GM12864 (cell line): ENCODE measurements at places on chromosomes 3 and 15.
A peak's percentile ranks its signal among the peaks of the same experiment; 100 is the strongest.

DNA sequence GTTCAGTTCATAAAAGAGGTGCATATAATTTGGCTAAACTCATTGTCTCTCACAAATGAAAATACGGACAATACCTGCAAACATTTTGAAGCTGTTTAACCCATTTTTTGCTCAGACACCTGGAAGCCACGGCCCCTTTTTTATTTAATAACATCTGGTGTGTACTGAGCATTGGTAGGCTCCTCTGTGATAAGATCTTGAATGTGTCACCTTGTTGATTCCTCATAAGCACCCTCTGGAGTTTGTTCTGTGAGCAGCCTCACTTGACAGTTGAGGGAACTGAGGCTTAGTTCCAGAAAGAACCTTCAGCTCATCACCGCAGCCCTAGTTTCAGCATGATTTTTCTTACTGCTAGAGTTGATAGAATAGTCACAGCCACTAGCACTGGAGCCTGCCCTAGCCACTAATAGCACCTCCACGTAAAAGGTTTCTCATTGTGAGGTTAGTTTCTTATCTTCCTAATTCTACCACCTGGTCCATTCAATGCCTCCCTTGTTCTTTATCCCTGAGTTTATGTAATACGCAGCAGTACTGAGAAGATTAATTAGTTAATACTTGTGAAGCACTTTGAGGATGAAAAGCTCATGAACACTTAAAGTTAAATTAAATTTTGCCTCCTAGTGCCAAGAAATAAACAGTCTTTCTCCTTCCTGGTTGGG lies 71.9 kb downstream of the ITPR1 start:
- DNase-seq, result no peak

DNA sequence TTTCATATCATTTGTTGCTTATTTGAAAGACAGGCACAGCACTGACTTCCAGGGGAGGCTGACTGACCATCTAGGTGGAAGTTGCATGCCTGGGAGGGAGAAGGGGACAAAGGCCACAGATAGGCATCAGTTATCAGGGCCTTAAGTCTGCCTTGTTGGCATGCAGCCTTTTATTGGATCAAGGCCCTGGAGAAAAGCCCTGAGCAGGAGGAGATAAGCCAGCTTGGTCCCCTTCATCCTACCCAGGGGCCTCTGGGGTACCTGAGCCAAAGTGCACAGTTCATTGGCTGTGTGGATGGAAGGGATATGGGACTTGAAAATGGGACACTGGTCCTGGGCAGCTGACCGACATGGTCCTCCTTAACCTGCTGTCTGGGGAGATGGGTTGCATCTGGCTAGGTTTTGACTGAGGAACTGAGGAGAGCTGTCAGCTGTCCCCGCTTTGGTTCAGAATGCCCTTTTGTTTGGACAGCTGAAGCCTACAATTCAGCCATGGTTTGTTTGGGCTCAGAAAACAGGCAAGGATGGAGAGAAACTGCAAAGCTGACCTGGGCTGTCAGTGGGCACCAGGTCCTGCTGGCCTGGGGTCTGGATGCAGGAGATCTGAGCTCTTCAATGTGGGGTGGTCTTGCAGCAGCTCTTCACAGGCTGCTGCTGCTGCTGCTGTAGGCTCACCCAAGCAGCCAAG lies 60.0 kb downstream of the FLNB start:
- no peak for DNase-seq

DNA sequence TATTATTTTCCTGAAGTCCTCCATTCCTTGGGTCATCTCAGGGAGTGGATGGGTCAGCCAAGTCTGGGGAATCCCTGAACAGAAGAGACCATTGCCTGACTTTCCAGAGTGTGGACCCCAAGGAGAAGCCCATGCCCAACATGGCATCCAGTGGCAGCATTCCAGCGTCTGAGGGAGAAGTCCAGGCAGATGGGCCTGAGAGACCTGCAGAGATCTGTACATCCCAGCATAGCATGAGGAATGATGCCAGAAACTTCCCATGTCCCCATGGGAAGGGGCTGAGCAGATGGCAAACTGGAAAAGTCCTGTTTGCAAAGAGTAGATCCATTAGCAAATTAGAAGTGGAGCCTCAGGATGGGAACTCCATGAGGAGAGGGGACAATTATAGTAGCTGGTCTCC lies 17.6 kb upstream of the COLQ start:
- DNase-seq, result no peak

DNA sequence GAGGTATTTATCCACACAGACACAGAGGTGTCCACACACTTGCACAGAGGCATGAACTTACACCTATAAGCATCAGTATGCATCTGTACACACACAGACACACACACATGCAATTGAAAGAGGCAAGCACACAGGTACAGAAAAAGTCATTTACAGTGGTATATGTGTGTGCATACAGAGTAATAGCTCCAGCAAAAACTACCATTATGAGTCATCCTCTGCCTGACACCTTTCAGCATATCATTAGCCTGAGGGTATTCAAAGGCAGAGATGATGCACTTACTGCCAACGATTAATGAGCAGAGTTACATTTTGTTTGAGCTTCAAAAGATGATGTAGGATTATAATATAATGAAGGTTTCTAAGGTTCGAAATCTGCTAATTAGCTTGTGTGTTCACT lies 100.3 kb upstream of the TPRG1 start:
- DNase-seq, result no peak

DNA sequence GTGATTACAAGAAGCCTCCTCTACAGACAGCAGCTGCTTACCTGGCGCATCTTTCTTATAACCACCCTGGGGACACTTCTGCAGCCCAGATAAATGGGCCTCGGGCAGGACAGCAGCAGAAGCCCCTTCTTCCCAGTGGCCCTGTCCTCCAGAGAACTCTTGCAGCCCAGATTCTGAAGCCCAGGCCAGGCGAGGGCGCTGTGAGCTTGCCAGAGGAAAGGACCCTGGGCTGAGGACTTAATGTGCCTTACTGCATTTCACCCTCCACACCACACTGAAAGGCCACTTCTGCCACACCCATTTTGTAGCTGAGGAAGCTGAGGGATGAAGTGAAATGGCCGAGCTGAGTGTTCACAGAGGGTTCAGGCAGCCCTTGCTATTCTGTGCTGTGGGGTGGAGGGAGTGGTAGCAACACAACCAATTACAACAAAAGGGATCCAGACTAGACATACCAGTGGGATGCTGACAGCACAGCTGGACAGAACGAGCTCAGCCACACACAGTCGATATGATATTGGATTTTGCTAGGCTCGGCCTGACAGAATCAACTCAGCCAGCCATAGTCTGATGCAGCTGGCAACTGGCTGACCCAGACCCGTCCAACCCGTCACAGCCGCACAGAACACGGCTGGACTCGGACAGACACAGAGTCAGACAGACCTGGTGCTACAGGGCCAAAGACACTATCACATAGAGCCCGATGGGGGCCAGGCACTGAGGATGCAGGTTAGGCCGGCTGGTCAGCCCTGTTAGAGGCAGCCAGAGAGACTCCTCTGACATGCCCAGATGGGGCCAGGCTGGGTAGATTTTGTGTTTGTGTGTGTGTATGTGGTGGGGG lies 7.3 kb downstream of the ACOX2 start:
- no peak for DNase-seq

DNA sequence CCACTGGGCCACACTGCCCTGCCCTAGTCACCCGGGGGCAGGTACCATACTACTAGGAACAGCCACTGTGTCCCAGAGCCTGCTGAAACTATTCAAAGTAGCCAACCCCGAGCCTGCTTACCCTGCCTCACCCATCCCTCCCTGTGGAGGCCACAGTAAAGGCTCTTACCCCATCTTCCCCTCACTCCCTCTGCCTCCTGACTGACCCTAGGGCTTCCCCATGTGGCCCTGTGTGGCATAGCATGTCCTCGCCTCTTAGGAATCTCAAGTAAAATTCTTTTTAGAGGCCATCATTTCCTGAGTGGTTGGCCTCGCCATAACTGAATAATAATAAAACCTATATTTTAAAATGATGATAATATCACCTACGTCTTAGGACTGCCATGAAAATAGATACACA lies 112.2 kb upstream of the SLC6A11 start:
- DNase-seq, result no peak

DNA sequence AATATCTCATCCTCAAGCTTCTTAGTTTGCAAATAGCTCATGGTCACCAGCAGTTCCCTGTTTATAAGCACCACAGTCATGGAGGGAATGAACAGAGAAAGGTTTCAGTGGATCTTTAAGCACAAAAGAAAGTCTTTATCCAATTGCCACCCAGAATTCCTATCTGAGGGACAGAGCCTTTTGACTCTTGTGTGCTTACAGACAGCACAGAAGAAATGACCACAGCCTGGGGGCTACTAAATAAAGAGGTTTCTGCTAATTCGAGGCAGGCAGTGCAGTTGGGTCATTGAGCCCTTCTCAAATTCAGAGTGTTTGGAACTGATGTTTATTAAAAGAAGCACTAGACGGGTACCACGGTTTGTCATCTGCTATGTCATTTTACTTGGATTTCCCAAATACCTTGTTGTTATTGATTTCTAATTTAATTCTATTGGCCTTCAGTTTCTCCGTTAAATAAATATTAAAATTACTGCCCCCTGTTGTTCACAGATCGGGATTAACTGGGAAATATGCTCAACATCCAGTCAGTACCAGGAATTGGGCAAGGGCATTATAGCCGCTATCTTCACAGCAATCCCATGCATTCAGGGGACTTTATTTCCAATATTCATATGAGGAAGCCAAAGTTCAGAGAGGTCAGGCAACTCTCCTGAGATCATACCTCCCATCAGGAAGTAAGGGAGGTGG lies 3.6 kb downstream of the PRICKLE2 start:
- DNase-seq, result no peak

GRCh38 chr15:52139599-52140462 lies 27.3 kb upstream of the BCL2L10 start:
- peak; percentile 29 for DNase-seq

DNA sequence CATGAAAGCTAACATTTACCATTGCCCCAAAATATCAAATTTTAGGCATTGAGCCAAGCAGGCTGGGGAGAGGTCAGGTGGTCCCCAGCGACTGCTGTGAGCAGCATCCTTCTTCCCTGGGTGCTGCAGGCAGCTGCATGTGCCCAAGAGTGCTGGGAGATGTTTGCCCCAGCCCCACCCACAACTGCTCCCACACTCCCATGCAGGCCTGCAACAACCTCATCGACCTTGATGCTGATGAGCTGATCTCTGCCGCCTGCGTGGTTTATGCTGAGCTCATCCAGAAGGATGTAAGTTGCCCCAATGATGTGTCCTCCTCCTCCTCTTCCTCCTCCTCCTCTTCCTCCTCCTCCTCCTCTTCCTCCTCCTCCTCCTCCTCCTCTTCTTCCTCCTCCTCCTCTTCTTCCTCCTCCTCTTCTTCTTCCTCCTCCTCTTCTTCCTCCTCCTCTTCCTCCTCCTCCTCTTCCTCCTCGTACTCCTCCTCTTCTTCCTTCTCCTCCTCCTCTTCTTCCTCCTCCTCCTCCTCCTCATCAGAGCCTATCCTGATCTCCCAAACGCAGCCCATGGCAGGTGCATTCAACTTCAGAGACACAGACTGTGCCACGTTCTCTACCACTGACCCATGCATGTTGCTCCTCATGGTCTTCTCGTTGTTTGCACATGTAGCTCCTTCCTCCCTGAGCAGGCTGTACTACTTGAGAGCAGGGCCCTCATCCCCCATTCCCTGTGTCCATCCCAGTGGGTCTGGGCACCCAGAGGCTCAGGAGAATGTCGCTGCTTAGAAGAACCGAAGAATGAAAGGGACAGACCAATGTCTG lies 15.1 kb downstream of the TBC1D21 start:
- DNase-seq, result no peak

GRCh38 chr15:71761649-71762048 lies 48.7 kb upstream of the NR2E3 start:
- DNase-seq, result no peak

- DNase-seq, result no peak
Measured at GRCh38 chr15:59405079-59405478, 32.4 kb upstream of the MYO1E start.

GRCh38 chr3:44974416-44974815 lies 1.6 kb downstream of the ZDHHC3 start:
- no peak for DNase-seq

GRCh38 chr3:134618478-134619300 lies 32.1 kb downstream of the KY start:
- no peak for DNase-seq

- peak; percentile 25 for DNase-seq
Measured at GRCh38 chr15:42608110-42608531, 32.7 kb downstream of the STARD9 start.

- no peak for DNase-seq
Measured at GRCh38 chr15:37015451-37015850, 84.9 kb downstream of the MEIS2 start.

DNA sequence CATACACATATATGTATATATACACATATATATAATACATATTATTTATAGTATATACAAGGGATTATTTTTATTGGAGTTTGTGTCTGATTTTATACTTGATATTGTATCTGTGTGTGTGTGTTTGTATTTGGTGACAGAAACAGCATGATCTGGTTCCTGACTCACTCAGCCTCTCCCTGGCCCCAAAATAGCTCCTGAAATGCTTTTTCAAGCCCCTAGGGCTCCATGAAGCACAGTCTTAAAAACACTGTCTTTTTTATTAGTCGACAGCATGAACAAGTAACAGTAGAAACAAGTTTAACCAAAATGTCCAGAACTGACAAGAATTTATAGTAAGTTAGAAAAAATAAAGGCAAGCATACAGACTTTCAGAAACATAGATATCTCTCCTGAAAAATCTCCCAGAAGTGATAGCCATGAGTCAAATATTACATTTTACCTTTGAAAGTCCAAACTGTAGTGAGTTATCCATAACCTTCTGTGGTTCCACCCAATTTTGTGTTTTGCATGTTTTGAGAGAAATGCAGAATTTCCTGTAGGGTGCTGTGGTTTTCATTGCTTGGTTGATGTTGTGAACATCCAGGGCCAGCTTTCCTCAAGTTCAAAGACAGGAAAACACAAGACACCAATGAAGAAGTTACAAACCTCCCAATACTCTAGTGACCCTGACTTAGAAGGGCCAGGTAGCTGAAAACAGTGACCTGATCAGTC lies 98.5 kb upstream of the CCDC80 start:
- DNase-seq, result no peak

- DNase-seq, result no peak
Measured at GRCh38 chr15:70576276-70576675, 187.1 kb downstream of the UACA start.
